Spinal cord (tissue), 10 donors: ENCODE measurements at places on chromosomes 16 and 17. TPM values are rescaled to one million over a fixed set of nuclear protein-coding genes. Genes with fewer than 3 reads are reported as not detected.

ABCA8 gene
- 20.7 TPM for polyA plus RNA-seq

PPP1R1B gene
- polyA plus RNA-seq: 75.9 TPM

WDR90 gene
- polyA plus RNA-seq: 63.1 TPM

NOXO1 gene
- polyA plus RNA-seq: 1.7 TPM

TMEM100 gene
- polyA plus RNA-seq: 40.0 TPM

KRT36 gene
- polyA plus RNA-seq: not detected

ELMO3 gene
- polyA plus RNA-seq: 2.9 TPM

CD300E gene
- polyA plus RNA-seq: not detected

CMTM2 gene
- polyA plus RNA-seq: 0.48 TPM

KLHL10 gene
- not detected for polyA plus RNA-seq

CA10 gene
- 113 TPM for polyA plus RNA-seq

ABCA10 gene
- 4.9 TPM for polyA plus RNA-seq

AGRP gene
- 0.56 TPM for polyA plus RNA-seq

AARSD1 gene
- 69.2 TPM for polyA plus RNA-seq

DLX3 gene
- polyA plus RNA-seq: 0.10 TPM

ACE gene
- 15.4 TPM for polyA plus RNA-seq

DNASE1L2 gene
- 5.2 TPM for polyA plus RNA-seq

CCDC40 gene
- polyA plus RNA-seq: 34.6 TPM

VTN gene
- polyA plus RNA-seq: 2.9 TPM
